Omental fat pad (tissue), 4 donors: ENCODE measurements at places on chromosomes 1 and 21.

GRCh38 chr21:41752231-41752681, 14.6 kb downstream of the RIPK4 start:
- no peak for DNase-seq

GRCh38 chr1:194442901-194443575, 1256.6 kb upstream of the B3GALT2 start:
- DNase-seq: no peak

- DNase-seq: peak; percentile 86
Observed at GRCh38 chr1:205273551-205273982, 45.8 kb downstream of the TMCC2 start.

GRCh38 chr1:206898089-206898914, 1.1 kb downstream of the IL24 start:
- DNase-seq: no peak

- DNase-seq: no peak
Observed at GRCh38 chr21:24224422-24224821, 1382.9 kb downstream of the MRPL39 start.

DNA sequence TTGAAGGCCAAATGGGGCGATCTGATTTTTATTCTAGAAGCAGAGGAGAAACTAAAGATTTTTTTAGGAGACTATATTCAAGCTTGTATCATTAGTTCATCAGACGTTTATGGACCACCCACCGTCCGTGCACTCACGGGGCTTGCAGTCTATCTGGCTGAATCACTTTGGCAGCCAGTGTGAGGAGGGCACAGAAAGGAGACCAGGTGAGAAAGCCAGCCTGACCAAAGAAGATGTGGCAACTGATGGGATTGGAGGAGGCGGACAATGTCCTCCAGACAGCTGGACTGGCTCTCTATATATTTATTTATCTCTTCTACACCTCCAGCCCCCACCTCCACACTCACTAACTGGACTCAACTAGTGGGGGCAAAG, 822 bp upstream of the ELOVL1 start:
- DNase-seq: no peak

DNA sequence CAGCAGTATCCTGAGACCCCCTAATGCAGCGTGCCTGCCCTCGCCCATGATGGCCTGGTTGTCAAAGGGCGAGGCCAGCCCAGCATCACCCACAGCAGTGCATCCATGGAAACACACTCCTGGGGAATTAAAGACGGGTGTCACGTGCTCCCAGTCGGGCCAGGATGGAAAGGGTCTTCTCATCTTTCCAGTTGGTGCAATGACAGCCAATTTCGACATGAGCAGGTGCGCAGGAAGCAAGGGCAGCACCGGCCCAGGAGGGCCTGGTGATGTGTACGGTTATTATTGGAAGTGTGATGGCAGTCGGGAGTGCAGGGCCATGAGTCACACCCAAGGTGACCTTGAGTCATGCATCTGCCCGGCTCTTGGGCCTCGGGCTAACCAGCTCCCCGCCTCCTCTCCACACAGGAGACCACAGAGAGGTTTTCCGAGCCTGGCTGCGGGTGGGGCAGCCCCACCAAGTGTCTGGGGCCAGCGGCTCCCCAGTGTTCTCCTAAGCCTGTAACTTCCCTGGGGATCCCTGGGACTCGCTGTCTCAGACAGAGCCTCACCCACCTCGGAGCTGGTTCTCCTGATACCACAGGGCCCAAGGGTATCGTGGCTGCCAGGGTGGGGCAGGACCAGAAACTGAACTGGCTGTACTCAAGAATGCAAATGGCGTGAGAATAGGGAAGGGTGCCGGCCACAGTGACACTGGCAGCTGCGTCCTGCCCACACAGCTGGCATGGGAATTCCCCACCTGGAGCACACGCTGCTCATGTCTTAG, 119.8 kb downstream of the SIK1 start:
- DNase-seq: no peak

DNA sequence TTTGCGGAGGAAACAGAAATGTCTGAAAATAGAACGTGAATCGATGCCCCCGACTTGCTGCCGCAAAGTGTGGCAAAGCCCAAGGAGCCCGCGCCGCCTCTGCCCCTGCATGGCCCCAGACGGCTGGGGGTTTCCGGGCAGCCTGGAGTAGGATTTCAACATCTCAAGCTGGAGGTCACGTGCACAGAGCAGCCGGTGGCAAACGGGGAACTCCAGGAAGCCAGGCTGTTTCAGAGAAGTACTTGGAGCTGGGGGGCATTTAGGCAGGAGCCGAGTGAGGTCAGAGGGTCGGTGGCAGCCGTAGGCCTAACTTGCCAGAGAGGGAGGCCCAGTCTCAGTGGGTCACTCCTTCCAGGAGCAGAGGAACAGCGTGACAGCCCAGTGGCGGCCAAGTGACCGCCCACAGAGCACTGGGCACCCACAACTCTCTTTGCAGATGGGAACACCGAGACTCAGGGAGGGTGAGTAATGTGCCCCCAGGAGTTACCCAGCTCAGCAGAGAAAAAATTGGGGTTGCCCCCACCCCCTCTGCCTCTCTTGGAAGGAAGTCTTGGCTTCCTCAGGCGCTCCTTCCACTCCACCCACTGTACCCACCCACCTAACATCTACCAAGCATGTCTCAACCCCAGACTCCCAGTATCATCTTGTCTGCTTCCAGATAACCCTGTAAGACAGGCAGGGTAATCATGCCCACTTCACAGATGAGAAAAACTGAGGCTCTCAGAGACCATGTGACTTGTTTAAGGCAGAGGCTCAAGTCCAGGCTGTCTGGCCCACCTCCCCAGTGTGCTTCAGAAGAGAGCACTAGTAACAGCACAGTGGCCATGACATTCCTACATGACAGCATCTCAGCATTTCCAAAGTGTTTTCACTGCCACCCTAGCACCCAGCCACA, 179.4 kb downstream of the HIVEP3 start:
- DNase-seq: peak; percentile 45

DNA sequence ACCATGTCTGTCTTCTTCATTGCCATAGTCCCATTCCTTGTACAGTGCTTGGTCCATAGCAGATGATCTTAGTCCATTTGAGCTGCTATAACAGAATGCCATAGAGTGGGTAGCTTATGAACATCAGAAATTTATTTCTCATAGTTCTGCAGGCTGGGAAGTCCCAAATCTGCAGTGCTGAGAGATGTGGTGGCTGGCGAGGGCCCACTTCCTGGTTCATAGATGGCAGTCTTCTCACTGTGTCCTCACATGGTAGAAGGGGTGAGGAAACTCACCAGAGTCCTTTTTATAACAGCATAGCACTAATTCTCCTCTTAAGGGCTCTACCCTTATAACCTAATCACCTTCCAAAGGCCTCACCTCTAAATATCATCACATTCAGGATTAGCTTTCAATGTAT, 23.1 kb upstream of the RAP1A start:
- DNase-seq: no peak

GRCh38 chr1:13725714-13726175, 25.8 kb downstream of the PRDM2 start:
- DNase-seq: no peak

DNA sequence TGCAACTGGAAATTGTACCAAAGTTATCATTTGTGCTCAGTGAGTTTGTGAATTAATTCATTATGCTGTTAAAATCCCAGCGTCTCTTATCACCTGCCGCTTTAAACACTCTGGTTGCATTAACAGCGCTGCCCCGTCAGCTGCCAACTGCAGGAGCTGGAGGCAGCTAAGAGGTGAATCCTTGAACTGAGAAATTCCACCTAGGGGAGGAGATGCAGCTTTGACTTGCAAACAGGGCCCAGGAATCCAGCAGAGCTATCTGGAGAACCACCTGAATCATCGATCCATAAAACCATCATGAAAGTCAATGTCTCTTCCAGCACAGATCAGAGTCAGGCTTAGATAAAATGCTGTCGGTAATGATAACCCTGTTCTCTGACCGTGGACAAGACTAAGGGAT, 140.7 kb upstream of the PTBP2 start:
- DNase-seq: no peak

DNA sequence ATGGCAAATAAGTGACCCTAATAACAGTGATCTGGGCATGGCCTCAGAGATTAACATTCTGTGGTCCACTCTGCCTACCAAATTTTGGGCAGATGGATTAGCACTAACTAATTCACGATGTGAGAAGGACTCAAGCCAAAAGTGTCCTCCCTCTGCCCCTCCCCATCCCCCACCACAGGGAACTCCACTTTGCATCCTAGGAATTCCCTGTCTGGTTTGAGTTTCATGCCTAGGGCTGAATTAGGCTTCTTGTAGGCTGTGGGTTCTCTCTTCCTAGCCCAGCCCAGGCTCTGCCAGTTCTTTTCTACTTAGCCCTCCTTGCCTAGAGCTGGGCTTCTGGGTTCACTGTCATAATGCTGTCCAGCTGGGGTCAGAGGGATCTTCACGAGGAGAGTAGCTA, 64.1 kb downstream of the ATP2B4 start:
- DNase-seq: no peak

DNA sequence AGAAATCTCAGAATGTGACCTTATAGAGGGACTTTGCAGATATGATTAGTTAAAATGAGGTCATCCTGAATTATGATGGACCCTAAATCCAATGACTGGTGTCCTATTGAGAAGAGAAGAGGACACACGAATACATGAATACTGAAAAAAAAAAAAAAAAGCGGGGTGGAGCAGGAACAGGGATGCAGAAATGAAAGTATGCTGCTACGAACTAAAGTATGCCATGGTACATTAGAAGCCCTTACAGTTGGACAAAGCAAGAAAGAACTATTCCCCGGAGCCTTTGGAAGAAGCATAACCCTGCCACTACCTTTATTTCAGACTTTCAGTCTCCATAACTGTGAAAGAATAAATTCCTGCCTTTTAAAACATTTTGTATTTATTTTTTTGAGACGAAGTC, 557.9 kb upstream of the NCAM2 start:
- no peak for DNase-seq

GRCh38 chr1:6330410-6330911, 63.1 kb downstream of the ACOT7 start:
- DNase-seq: no peak

GRCh38 chr1:224828691-224829090, 100.8 kb upstream of the DNAH14 start:
- no peak for DNase-seq

GRCh38 chr1:73783352-73783751, 414.6 kb downstream of the LRRIQ3 start:
- no peak for DNase-seq

DNA sequence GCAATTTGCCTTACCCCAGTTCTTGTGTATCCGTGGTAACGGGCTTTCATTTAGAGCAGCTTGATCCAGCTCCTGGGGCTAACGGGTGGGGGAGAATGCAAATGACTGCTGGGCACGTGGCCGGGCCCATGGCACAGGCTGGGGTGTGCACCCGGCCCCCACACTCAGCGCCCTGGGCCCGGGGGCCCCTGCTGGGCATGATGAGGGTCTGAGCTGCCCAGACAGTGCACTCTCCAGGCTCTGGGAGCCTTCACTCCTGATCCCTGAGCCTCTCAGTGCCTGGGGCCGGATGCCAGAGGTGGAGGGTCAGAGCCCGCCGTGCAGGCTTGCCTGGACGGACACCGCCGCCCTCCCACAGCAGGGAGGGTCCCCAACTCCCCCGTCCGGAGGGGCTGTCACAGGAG, 20.1 kb upstream of the PEX10 start:
- no peak for DNase-seq

GRCh38 chr1:70146488-70146887, 58.9 kb downstream of the LRRC40 start:
- DNase-seq: no peak

- DNase-seq: no peak
Observed at GRCh38 chr1:235929216-235929615, 62.5 kb upstream of the LYST start.

DNA sequence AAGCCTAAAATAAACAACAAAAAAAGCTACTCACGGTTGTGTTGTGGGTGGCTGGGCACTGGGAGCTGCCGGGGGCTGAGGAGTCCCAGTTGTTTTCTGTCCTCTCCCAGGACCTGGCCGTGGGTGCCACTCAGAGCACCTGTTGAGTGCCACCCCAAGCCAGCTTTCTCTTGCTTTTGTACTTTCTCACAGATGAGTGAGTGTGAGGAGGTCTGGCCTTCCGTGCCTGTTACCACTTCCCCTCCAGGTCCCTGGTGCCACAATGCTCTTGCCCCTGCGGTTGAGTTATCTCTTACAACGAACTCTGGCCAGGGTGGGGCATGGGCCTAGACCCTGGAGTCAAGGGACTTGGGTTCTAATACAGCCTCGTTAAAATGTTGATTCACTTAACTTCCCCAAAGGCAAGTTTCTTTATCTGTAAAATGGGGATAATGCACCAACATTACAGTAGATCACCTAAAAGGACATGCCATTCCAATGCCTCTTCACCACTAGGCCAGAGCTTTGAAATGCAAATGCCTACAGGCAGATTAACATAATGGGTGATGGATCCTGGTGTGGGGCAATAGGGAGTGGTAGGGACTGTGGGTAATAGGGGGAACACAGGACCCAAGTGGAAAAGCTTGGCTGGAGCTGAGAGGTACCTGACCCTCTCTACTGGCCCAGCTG, at the start of gene CNR2:
TSS of gene CNR2 (minus strand) at position 151 of the 669 bp plus-strand sequence. CDS start 37,745 bp downstream, outside the sequence.
- no peak for DNase-seq

- DNase-seq: no peak
Observed at GRCh38 chr1:147758379-147759100, 1.9 kb downstream of the GJA5 start.

GRCh38 chr1:41868241-41868998, 50.3 kb downstream of the HIVEP3 start:
- no peak for DNase-seq

- DNase-seq: no peak
Observed at GRCh38 chr1:160377585-160378206, 10.8 kb downstream of the NHLH1 start.

- DNase-seq: no peak
Observed at GRCh38 chr1:168598125-168598524, 21.7 kb downstream of the XCL1 start.

DNA sequence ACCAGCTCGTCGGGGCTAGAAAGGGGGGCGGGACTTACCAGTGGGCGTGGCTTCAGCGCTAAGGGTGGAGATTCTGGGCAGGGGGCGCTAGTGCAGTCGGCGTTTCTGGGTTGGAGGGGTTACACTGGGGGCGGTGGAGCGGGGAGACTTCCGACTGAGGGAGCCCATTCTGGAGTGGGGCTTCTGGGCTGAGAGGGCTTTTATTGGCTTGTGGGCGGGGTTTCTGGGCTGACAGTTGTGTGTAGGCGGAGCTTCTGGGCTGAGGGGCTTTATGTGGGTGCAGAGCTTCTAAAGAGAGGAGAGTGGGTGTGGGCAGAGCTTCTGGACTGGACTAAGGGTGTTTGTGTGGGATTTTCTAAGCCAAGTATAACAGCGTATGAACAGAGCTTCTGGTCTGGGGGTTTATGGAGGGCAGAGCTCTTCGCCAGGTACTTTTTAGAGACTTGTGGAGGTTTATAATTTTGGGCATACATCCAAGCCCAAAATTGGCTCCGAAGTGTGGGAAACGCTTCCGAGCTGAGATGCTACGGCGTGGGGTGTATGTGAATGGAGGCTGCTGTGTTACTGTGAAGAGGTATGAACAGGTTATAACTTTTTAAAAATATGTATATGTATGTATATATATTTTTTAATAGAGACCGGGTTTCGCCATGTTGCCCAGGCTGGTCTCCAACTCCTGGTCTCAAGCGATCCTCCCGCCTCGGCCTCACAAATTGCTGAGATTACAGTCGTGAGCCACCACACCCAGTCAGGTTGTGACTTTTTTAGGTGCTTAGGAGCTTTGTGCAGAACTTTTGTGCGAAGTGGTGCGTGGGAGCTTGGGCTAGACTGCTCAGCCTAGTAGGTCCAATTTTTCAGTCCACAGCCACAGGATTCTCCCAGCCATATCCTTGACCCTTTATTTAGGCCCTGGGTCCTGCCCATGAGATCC, 825 bp downstream of the TMEM39B start:
- no peak for DNase-seq
